Activated T-helper 1 cell treated with anti-CD3 and anti-CD28 coated beads, Interleukin-12 subunit alpha, Interleukin-12 subunit beta, Interleukin-2, Interleukin-4 antibody, amounts not matched to agents 30 ng/mL and 10 ng/mL and 1 ng/mL, durations not matched to agents 14 hours and 24 hours and 36 hours (primary cell): ENCODE measurements at places on chromosomes 5 and 9. TPM values are rescaled to one million over a fixed set of nuclear protein-coding genes. Genes with fewer than 3 reads are reported as not detected.

DNA sequence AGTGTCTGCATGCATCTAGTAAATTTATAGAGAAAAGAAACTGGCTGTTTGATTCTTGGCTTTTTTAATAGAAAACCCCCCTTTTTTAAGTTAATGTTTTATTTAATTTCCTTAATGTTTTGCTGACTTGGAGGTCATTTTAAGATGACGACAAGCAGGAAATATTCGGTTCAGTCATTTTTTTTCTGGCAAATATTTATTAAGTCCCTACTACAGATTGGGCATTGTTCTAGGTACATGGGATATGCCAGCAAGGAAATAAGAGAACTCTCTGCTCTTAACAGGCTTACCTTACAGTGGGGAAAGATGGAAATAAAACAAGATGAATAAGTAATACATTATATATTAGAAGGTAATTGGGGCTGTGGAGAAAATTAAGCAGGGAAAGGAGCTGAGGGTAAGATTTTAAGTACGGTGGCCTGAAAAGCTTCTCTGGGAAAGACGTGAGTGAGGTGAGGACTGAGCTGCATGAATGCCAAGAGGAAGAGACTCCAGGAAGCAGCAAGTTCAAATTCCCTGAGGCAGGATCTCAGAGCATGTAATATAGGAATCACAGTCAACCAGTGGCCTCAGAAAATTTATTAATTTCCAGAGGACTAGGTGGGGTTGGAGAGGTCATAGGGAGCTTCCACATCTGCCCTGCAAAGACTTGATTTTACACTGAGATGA lies 316.0 kb upstream of the DAP start:
- no peak for DNase-seq
- no peaks in the 10 kb centered on the region for H3K36me3 ChIP-seq
- H3K4me3 ChIP-seq: no peak overlapping the region

IL13 gene
- 294 and 308 TPM in 2 replicates for total RNA-seq

GRCh38 chr9:88684046-88684445 lies 149.1 kb downstream of the NXNL2 start:
- no peak for DNase-seq
- no peaks in the 10 kb centered on the region for H3K4me1 ChIP-seq
- H3K36me3 ChIP-seq: no peaks in the 10 kb centered on the region

DNA sequence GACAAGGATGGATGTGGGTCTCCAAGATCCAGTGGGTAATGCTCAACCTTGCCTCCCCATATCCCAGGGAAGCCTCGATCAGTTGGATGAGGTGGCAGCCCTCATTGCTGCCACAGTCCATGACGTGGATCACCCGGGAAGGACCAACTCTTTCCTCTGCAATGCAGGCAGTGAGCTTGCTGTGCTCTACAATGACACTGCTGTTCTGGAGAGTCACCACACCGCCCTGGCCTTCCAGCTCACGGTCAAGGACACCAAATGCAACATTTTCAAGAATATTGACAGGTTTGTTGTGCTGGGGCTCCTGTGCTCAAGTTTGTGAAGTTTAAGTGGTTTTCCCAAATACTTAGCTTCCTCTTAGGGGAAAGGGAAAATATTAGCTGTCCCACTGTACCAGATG lies 74.0 kb downstream of the WDR41 start:
- no peak for DNase-seq
- no peaks in the 10 kb centered on the region for H3K4me1 ChIP-seq
- H3K27ac ChIP-seq: no peak overlapping the region

- H3K27ac ChIP-seq: no peak overlapping the region
- peaks cover 2% of the 10 kb centered on the region for H3K4me1 ChIP-seq
- H3K27me3 ChIP-seq: peaks cover 2% of the 10 kb centered on the region
- DNase-seq: no peak
- H3K36me3 ChIP-seq: no peaks in the 10 kb centered on the region
Measured at GRCh38 chr5:115384587-115385375, 88.3 kb upstream of the CCDC112 start.

GRCh38 chr5:22665801-22666200 lies 187.3 kb downstream of the CDH12 start:
- no peak overlapping the region for H3K4me3 ChIP-seq
- no peak for DNase-seq
- no peaks in the 10 kb centered on the region for H3K27me3 ChIP-seq
- no peaks in the 10 kb centered on the region for H3K36me3 ChIP-seq
- no peak overlapping the region for H3K27ac ChIP-seq

- no peak overlapping the region for H3K4me3 ChIP-seq
- H3K4me1 ChIP-seq: no peaks in the 10 kb centered on the region
- no peak for DNase-seq
- no peaks in the 10 kb centered on the region for H3K36me3 ChIP-seq
- peaks cover 19% of the 10 kb centered on the region for H3K27me3 ChIP-seq
Measured at GRCh38 chr9:122134822-122135528, 24.6 kb downstream of the NDUFA8 start.

GRCh38 chr9:98611319-98611718 lies 97.4 kb downstream of the GABBR2 start:
- no peak for DNase-seq
- no peaks in the 10 kb centered on the region for H3K4me1 ChIP-seq
- no peaks in the 10 kb centered on the region for H3K36me3 ChIP-seq
- H3K27ac ChIP-seq: no peak overlapping the region

DNA sequence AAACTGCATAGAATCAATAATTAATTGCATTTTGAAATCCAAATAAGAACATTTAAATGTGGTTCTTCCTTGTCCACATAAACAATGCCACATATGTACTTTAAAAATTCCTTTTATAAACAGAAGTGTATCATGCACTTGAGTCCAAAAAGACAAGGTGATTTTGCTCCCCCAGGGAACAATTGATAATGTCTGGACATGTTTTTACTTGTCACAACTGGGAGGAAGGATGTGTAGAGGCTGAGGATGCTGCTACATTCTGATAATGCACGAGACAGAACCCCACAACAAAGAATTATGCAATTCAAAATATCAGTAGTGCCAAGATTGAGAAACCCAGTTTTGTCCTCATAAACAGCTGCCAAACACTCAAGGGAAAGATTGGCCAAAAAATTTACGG lies 181.1 kb upstream of the ISL1 start:
- no peaks in the 10 kb centered on the region for H3K27me3 ChIP-seq
- H3K4me3 ChIP-seq: no peak overlapping the region
- DNase-seq: no peak
- no peaks in the 10 kb centered on the region for H3K4me1 ChIP-seq

DNA sequence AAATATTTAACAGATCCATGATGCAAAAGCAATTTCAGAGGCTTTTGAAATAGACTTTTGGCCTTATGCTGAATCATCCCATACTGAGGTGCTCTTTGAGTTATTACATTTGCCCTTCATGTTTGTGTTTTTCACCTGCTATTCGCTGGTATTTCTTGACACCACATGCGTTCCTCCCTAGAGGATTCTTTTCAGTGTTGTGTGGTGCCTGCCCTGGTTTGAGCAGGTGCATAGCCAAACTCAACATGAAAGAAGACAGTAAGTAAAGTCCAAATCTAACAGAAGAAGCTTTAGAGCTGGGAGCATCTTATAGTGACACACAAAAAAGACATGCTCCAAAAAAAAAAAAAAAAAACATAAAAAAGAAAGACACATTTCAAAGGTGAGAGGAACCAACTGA lies 796.3 kb downstream of the SEMA5A start:
- no peak overlapping the region for H3K27ac ChIP-seq
- DNase-seq: no peak
- no peak overlapping the region for H3K4me3 ChIP-seq
- no peaks in the 10 kb centered on the region for H3K36me3 ChIP-seq
- no peaks in the 10 kb centered on the region for H3K27me3 ChIP-seq

- H3K36me3 ChIP-seq: peaks cover 11% of the 10 kb centered on the region
- H3K4me3 ChIP-seq: no peak overlapping the region
- H3K27ac ChIP-seq: no peak overlapping the region
- no peaks in the 10 kb centered on the region for H3K4me1 ChIP-seq
Measured at GRCh38 chr5:75441560-75441959, 69.9 kb downstream of the CERT1 start.

ADAMTSL1 gene
- not detected in 2 replicates for total RNA-seq

DNA sequence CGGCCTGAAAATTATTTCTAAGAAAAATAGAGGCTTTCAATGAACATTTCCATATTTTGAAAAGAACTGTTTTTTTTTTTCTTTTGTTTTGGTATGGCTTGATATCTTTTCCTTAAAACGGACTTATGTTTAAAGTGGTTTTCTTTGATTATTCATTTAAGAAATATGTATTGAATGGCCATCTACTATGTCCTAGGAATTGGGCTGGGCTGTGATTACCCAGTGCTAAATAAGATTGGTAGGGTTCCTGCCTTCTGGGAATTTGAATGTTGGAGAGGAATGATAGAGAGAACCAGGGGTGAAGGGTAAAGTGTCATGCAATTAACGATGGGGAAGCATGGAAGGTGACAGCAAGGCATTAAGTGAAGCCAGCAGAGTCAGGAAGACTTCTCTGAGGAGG lies 33.2 kb downstream of the TNFSF8 start:
- no peak overlapping the region for H3K4me3 ChIP-seq
- peaks cover 55% of the 10 kb centered on the region for H3K36me3 ChIP-seq
- DNase-seq: no peak
- H3K27ac ChIP-seq: no peak overlapping the region
- H3K27me3 ChIP-seq: no peaks in the 10 kb centered on the region

PHF24 gene
- total RNA-seq: 0.08 and 0.12 TPM in 2 replicates

SOHLH1 gene
- not detected in 2 replicates for total RNA-seq

DNA sequence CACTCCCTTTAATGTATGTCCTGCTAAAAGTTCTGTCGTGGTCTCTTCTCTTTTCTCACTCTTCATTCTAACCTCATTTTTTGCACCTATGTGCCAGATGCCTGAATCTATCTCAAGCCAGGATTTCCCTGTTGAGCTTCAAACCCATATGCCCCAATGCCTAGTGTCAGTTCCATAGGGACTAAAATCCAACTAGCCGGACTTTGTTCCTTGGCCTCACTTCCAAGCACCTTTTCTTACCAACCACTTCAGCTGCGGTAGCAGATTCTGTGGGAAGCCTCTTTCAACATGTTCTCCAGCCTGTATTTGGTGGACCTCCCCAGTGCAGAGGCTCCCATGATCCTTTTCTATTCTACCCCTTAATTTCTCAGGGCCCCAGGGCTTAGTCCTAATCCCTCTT lies 17.5 kb downstream of the C9orf57 start:
- peaks cover 6% of the 10 kb centered on the region for H3K4me1 ChIP-seq
- no peak for DNase-seq
- H3K36me3 ChIP-seq: no peaks in the 10 kb centered on the region
- H3K27ac ChIP-seq: no peak overlapping the region
- H3K27me3 ChIP-seq: peaks cover 11% of the 10 kb centered on the region

DNA sequence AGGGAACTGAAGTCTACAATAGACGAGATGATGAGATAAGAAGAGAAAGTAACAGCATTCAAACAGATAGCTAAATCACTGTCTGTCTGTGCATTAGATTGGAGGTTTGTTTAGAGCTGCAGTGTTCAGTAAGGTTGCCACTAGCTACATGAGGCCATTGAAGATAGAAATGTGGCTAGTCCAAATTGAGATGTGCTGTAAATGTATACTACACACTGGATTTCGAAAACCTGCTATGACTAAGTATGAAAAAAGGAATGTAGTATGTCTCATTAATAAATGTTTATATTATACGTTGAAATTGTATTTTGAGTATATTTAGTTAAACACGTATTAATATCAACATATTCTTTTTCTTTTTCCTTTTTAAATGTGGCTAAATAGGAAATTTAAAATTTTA lies 142.1 kb downstream of the XRCC4 start:
- DNase-seq: no peak
- H3K4me1 ChIP-seq: no peaks in the 10 kb centered on the region
- H3K27ac ChIP-seq: no peak overlapping the region
- H3K36me3 ChIP-seq: no peaks in the 10 kb centered on the region
- H3K4me3 ChIP-seq: no peak overlapping the region

GRCh38 chr5:163772241-163772640 lies 266.8 kb downstream of the MAT2B start:
- H3K4me3 ChIP-seq: no peak overlapping the region
- DNase-seq: no peak
- no peaks in the 10 kb centered on the region for H3K4me1 ChIP-seq
- no peak overlapping the region for H3K27ac ChIP-seq
- H3K36me3 ChIP-seq: no peaks in the 10 kb centered on the region
- H3K27me3 ChIP-seq: no peaks in the 10 kb centered on the region

DNA sequence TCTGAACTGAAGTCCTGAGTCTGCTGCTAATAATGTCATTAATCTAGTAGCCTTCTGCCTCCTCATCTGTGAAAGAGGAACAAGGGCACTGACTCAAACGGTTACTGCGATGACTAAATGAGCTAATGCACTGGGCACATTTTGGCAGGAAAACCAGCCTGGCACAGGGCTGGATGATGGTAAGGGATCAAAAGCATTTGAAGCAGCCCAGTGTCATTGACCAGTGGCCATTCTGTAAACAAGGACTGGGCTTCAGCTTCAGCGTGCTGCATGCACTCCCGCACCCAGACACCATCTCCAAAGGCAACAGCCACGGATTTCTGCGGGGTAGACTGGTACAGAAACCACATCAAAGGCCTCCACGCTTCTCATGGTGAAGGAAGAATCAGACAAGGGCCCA lies 8.0 kb downstream of the GCNT4 start:
- peaks cover 44% of the 10 kb centered on the region for H3K4me1 ChIP-seq
- no peak for DNase-seq
- H3K27ac ChIP-seq: no peak overlapping the region
- peaks cover 32% of the 10 kb centered on the region for H3K36me3 ChIP-seq
- H3K4me3 ChIP-seq: no peak overlapping the region
- no peaks in the 10 kb centered on the region for H3K27me3 ChIP-seq

DNA sequence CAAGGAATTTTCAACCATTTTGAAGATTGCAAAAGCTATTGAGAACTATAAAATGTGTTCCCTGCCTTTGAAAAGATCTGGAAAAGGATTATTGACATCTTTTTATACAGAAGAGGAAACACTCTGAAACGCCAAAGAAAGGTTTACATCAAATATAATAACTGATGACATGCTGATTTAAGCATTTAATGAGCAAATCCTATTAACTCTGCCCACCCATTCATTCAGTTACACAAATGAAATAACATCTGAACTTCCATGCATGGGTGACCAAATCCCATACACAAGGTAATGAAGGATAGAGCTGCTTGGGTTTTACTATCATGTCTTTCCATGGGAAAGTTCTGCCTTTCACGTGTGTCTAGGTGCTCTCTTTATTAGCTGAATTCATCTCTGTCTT lies 589.4 kb upstream of the WWC1 start:
- no peak overlapping the region for H3K27ac ChIP-seq
- DNase-seq: no peak
- H3K4me3 ChIP-seq: no peak overlapping the region
- H3K4me1 ChIP-seq: no peaks in the 10 kb centered on the region
- no peaks in the 10 kb centered on the region for H3K27me3 ChIP-seq
